ENCODE measurements at places on chromosomes 16 and 17.
A peak's percentile ranks its signal among the peaks of the same experiment; 100 is the strongest.

DNA sequence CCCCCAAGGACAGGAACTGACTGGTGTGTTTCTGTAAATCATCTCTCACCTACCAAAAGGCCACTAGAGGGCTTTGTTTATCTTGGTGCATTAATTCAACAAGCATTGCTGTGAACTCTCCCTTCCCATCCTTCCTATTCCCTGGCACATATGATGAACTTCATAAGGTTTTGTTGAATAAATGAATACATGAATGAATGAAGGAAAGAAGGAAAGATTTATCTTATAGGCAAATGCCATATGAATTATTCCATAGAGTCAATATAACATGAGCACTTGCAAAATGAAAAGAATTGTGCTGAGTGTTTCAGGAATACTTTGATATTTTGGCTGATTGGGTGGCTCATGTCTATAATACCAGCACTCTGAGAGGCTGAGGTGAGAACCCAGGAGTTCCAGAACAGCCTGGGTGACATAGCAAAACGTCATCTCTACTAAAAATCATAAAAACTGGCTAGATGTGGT lies 4.3 kb downstream of the SPDYE4 start:
- no peak for DNase-seq

GRCh38 chr16:14095883-14096551 lies 24.9 kb downstream of the MRTFB start:
- DNase-seq: no peak

DNA sequence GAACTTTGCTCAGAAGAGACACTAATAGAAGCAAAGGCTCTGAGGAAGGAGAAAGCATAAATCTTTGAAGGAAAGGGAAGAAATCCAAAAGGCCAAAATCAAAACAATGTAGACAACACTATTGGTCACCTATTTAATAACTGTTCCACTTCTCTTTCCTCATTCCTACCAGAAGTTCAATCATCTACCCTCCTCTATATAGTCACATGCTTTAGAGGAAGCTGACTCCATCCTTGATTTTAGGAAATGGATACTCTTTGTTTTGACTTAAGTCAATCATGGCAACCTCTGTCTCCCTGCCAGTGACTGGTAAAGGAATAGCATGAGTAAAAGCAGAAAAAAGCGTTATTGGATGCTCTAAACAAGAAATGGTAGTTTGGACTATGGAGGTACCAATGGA lies 7.3 kb downstream of the BRIP1 start:
- no peak for DNase-seq

- DNase-seq: peak; percentile 42
These were observed 138.0 kb upstream of the NUDT7 start for GRCh38 chr16:77584205-77584859.

DNA sequence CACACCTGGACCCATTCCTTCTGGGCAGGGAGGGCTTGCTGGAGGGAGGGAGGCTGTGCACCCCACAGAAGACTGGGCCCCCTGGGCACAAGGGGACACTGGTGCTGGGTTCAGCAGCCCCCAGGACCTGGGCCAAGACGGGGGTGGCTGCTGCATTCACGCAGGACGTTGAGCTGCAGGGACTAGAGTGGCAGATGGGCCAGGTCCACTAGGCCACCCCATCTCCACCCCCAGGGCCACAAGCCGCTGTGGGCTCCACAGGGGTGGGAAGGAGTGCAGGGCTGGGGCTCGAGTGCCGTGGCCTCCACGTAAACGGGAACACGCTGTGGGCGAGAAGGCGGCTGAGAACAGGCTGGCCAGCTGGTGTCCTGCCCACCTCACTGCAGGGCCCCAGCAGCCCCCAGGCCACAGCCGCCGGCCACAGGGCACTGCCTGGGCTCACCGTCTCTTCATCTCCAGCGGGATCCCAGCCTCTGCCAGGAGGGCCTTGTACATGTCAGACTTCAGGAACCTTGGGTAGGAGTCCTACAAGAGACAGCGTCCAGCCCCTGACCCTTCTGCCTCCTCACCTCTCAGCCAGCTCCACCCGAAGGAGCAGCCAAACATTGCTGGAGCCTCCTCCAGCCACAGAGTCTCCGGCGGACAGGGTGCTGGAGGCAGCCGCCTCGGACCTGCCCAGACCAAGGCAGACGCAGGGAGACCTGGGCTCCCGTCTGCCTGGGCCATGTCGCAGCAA lies 6.5 kb downstream of the RGS11 start:
- no peak for DNase-seq

DNA sequence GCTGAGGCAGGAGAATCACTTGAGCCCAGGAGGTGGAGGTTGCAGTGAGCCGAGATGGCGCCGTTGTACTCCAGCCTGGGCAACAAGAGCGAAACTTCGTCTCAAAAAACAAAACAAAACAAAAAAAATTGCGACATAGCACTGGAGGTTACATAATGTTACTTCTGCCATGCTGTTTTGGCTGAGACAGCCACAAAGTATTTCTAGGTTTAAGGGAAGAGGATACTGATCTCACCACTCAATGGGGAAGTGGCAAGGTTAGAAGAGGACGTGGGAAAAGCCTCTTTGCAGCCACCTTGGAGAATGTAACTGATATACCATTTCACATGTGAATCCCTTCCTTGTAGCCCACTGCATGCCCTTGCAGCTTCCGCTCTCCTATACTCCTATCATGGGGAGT lies 131.2 kb upstream of the NLRP1 start:
- no peak for DNase-seq

GRCh38 chr17:7317161-7317803 lies 2.1 kb upstream of the GPS2 start:
- no peak for DNase-seq

DNA sequence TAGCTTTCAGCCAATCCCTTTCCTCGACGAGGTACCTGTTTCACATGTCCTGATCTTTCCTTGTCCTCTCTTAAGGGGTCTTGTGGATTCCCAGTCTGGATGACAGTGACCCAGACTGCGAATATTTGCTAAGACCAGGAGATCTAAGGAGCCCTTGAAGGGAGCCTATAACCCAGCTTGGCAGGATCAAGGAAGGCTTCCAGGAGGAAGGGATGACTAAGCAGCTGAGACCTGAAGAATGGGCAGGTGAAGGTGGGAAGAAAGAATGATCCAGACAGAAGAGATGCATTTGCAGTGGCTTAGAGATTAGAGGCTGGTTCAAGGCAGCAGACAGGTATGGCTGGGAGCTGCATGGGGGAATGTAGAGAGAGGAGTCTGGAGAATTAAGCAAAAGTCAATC lies 1.9 kb upstream of the PDK2 start:
- no peak for DNase-seq

- peak; percentile 48 for DNase-seq
These were observed 14.2 kb downstream of the NSMCE1 start for GRCh38 chr16:27254262-27254811.

- no peak for DNase-seq
These were observed 1.0 kb downstream of the GSDMA start for GRCh38 chr17:39963829-39964228.

DNA sequence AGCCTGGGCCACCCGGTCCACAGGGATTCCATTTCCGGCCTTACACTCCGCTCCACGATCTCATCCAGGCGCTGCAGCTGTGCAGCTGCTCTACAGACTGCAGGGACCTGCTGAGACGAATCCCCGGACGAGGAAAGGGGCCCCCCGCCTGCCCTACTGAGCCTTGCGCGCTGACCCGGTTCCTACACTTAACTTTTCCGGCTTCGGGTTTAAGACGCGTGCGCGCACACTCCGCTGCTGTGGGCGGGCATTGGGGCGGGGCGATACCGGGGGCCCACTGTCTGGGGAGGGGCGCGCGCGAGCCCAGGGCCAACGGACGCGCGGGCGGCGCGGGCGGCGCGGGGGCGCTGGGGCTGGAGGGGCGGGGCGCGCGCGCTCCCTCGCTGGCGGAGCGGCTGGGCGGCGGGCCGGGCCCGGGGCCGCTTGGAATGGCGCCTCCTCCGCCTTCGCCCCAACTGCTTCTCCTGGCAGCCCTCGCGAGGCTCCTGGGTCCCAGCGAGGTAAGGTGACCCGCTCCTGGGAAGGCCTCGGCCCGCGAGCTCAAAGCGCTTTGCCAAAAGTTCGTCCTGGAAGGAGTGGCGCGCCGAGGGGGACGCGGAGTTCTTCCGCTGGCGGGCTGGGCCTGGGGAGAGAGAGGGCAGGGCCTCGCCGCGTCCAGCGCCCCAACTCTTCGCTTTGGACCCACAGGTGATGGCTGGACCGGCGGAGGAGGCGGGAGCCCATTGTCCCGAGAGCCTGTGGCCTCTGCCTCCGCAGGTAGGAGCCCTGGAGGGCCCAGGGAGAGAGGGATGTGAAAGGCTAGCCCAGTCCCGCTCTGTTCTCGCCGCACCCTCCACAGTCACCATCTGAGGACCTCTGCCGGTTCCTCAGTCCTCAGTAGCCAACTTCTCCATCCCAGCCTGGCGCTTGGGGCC lies at the start of gene TP53I13:
TSS of gene TP53I13 (plus strand) at position 371 of the 914 bp plus-strand sequence. CDS start at position 429, 58 bp downstream.
- peak; percentile 87 for DNase-seq

DNA sequence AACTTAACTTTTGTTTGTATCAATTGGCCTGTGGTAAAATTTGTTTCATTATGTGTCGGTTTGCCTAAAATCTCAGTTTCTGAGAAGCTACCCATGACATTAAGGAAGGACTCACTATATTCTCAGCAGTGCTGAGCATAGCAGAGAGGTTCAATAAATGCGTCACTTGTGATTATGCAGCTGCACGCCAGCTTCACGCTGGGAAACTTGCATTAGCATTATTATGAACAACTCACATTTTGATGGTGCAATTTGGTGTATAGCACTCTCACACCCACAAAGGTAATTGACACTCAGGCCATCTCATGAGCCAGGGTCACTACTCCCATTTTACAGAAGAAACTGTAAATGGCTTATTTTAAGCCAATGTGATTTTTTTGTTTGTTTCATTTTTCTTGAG lies 80.6 kb upstream of the SALL1 start:
- DNase-seq: no peak

DNA sequence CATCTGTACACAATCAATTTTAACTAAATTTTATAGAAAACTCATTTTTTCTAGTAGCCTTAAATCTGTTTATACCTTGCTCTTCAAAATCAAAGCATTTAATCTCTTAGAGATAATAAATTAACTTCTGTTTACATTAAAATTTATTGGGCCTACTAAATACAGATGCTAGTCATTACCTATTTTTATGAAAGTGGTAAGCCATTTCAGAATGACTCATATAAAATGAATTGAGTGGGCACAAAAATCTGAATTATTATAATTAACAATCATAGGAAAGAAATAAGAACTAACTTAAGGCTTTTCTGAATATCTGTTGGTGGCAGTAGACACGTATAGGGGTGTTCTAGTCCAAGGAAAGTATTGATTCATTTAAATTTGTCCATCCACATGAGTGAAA lies 157.9 kb downstream of the KCNJ2 start:
- no peak for DNase-seq

- no peak for DNase-seq
These were observed 155.0 kb upstream of the CACNG5 start for GRCh38 chr17:66679631-66680517.

DNA sequence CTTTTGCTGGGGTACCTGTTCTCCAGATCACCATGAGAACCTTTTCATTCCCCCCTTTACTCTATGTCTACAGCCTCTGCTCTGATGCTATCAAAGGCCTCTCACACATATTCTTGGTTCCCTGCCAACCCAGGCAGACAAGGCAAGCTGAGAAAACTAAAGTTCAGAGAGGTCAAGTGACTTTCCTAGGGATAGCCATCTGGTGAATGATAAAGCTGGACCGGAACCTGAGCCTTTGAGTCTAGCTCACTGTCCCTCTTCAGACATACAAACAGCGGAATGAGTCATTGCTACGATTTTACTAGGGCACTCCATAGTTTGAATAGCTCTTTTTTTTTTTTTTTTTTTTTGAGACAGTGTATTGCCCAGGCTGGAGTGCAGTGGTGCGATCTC lies 73.3 kb downstream of the XYLT1 start:
- no peak for DNase-seq

GRCh38 chr16:21584817-21585216 lies 14.6 kb upstream of the METTL9 start:
- DNase-seq: no peak

DNA sequence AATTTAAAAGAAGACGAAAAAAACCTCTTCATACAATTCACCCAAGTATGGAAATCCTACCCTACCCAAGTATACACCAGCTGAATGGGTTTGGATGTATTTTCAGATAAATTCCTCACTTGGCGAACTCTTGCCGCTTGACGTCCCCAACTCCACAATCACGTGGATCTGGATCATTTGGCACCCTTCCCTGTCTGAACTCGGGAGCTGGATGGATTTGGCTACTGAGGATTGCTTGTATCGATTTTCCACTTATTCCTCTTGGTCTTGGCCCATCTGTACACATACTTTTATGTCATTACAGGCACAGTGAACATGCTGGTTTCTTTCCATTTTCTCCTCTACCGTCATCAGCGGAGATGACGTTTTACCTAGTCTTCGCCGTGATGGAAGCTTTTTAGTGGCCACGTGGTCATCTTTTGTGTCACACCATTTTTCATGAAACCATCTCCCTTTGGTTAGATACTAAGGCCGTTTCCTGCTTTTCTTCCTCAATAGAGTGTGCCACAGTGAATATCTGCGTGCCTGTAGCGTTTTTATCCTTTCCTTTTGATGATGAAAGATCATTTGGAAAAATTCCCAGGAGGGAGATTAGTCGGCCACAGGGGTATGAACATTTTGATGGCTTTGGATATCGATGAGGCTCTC lies 47.1 kb downstream of the CMIP start:
- no peak for DNase-seq

- no peak for DNase-seq
These were observed 15.1 kb downstream of the ADCY7 start for GRCh38 chr16:50281391-50282009.

DNA sequence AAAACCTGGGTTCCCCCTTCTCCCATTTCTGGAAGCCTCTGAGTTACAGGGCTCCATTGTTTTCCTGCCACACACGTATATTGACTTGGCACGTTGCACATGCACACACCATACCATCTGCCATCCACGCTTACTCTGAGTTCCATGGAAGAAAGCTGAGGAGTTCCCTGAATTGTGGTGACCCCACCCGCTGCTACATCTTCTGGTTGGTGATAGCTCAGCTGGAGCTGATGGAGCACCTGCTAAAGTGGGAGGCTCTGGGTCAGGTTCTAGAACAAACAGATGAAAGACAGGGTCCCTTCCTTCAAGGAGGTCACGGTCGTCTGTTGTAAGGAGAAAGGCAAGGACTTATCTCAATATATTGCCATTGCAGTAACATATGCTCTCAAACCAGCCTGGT lies 41.1 kb downstream of the TMEM11 start:
- DNase-seq: no peak

Data from stimulated activated naive CD8-positive, alpha-beta T cell treated with anti-CD3 and anti-CD28 coated beads, Interleukin-15, amount 100 ng/mL, for 72 hours (primary cell).